ENCODE measurements at places on chromosomes 12 and 14.

GRCh38 chr14:79278286-79278797 lies 933.0 kb downstream of the DIO2 start:
- DNase-seq, result no peak

- no peak for DNase-seq
Observed at GRCh38 chr14:104657563-104658324, 31.7 kb upstream of the INF2 start.

GRCh38 chr12:120230326-120230973 lies 29.5 kb upstream of the RPLP0 start:
- DNase-seq, result peak; percentile 98

- DNase-seq, result no peak
Observed at GRCh38 chr12:69345742-69346141, 2.4 kb upstream of the LYZ start.

- no peak for DNase-seq
Observed at GRCh38 chr12:116673681-116674111, 64.2 kb downstream of the SPRING1 start.

DNA sequence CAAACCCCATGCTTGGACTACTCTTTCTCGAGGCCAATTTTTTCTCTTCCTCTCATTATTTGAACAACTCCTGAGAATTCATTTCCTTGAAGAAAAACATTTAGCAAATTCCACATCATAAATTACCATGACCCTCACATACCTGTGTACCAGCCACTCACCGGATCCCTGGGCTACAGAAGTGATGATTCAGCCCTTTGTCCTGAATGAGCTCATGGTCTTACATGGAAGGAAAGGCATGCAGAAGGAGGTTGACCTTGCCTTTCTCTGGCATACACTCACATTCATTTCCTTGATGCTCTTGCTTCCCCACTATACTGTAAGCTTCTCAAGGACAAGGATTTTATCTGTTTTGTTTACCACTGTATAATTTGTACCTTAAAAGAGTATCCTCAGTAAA lies 191.5 kb downstream of the SLC5A8 start:
- DNase-seq, result peak; percentile 91

- DNase-seq, result no peak
Observed at GRCh38 chr14:22152903-22153302, 436.1 kb downstream of the DAD1 start.

DNA sequence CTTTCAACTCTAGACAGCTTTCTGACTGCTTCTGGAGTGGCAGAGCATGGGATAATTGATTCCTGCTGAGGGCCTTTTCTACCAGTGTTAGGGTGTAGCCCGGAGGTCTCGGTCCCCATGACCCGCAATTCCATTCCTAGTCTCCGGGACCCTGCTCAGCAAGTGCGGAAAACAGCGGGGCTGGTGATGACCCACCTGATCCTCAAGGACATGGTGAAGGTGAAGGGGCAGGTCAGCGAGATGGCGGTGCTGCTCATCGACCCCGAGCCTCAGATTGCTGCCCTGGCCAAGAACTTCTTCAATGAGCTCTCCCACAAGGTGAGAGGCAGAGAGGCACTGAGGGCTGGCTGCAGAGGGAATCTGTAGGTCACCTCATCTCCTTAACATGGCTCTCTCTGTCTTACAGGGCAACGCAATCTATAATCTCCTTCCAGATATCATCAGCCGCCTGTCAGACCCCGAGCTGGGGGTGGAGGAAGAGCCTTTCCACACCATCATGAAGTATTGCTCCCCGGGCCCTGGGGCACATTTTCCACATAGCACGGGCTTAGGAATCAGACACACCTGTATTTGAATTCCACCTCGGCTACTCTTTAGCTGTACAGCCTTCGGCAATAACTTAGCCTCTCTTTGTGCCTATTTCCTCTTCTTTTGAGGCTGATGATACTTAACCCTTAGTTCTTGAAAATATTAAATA lies 5.6 kb upstream of the GAPDH start:
- DNase-seq, result no peak

- DNase-seq, result peak; percentile 93
Observed at GRCh38 chr14:90396341-90397339, at the start of gene CALM1. TSS of gene CALM1 (plus strand) at chr14:90397029. CDS start at chr14:90397231, 202 bp downstream.

- DNase-seq, result no peak
Observed at GRCh38 chr14:99676657-99677056, 7.4 kb upstream of the CYP46A1 start.

GRCh38 chr12:64400041-64400440 lies 4.2 kb upstream of the XPOT start:
- peak; percentile 68 for DNase-seq

DNA sequence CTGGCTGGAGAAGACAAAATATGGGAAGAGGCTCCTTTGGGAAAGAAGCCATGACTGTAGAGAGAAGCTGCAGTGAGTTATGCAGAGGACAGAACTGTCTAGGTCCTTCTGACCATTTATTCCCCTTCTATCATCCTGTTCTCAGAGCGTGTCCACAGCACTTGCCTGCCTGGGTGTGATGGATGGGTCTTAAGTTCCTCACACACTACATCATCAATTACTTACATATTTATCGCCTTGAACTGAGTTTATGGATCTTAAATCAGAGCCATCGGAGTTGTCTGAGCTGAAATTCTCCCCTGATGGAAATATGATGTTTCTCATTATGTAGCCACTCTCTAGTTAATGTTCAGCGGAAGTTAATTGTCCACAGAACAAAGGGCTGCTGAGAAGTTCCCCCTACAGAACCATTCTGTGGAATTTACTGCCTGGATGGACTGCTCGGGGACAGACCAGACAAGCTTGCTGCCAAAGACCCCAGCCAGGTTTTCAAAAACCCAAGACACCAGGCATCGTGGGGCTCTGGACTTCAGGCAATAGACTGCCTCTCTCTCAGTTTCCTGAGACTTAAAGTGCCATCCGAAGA lies 232.5 kb upstream of the NOS1 start:
- DNase-seq, result no peak

DNA sequence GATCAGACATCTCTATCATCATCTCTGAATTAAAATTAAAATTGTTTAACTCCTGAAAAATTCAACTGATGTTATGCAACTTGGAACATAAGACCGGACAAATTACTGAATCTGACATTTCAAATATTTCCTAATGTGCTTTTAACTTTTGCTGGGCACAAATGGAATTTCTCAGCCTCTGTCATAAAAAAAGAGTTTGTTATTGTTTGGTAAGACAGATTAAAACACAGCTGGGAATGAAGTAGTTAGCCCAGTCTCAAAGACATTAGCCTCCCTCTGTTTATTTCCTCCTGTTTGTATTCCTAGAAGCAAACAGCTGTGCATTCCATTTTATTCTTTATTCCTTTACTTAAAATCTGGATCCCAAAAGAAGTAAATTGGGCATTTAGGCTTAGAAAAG lies 29.4 kb downstream of the PLEKHA5 start:
- peak; percentile 65 for DNase-seq

DNA sequence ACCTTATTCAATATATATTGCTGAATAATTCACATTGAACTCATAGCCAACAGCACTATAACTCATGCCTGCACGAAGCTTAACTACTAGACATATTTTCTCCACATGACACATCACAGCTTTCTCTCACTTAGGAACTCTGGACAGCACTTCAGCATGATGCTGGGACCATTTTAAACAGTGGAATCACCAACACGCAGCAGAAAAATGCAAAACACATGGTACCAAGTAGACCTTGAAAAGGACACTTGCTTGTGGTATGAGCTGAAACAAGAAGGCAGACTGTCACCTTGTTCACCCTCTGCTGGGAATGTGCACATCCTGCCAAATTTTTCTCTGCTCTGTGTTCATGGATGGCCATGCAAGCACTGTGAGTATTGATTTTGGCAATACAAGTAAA lies 34.8 kb upstream of the CD9 start:
- DNase-seq, result peak; percentile 80

- DNase-seq, result no peak
Observed at GRCh38 chr12:131994589-131994988, 44.8 kb downstream of the EP400 start.

- no peak for DNase-seq
Observed at GRCh38 chr14:21054768-21055145, 2.9 kb upstream of the RNASE8 start.

DNA sequence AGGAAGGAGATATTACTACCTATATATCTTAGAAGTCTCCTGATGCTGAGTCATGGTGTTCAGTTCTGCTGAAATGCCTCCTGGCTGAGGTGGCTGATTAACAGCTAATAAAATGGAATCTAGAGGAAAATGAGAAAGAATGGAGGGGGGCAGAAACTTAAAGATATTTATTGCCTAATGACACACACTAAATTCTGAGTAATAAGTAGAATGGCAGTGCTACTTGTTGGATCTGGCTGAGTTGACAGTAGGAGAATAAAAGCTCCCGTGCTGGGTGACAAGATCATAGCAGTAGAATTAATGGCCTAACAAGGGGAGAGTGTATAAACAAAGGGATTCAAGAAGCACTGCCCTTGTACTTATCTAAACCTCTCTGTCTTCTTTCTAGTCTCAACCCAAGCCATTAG lies 137.5 kb downstream of the CNTN1 start:
- no peak for DNase-seq

DNA sequence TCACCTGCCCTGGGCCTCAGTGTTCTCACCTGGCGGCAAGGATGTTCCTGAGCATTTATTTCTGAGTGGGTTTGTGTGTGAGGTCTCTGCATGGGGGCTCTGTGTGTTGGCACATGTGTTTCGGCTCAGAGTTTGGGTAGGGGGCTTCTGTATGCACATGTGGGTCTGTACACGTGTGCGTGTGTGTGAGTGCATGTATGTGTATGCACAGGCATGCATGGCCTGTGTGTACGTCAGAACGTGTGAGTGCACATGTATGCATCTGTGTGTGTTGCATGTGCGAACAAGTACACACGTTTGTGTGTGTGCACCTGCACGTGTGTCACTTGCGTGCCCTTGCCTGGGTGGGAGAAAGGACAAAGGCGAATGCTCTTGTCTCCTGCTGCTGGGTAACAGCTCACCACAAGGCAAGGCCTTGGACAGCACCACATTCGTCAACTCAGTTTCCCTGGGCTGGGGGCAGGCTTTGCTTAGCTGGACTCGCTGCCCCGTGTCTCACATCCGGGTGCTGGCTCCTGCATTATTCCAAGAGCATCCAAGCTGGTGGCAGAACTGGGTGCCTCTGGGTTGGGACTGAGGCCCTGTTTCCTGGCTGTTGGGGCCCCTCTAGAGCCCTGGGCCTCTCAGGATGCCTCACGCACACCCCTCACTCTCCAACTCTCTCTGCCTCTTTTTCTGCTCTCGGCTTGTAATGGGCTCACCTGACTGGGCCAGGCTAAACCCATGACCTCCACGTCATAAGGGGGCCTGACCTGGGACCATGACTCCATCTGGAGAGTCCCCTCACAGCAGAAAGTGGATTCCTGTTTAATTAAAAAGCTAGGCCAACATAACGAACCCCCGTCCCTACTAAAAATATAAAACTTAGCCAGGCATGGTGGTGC lies 153.6 kb upstream of the C14orf180 start:
- no peak for DNase-seq

DNA sequence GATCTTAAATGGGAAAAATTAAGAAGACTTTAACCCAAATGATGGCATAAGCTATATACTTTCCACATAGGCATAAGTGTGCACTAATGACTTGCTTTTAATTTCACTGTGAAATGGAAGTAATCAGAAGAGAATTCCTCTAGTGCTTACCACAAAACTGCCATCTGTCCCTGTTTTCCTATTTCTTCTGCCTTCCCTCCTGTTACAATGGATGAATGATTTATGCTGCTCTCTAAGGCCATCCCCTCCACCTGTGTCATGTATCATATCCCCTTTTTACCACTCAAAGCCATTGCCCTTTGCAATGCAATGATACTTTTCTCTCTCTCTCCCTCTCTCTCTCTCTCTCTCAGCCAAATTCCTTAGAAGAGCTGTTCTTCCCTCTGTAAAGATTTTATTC lies 109.1 kb downstream of the C12orf50 start:
- no peak for DNase-seq

Data from IMR-90 (cell line).